ENCODE measurements at places on chromosomes 7 and 10. TPM values are rescaled to one million over a fixed set of nuclear protein-coding genes. Genes with fewer than 3 reads are reported as not detected.

GRCh38 chr7:153065051-153065450 lies 305.5 kb downstream of the ACTR3B start:
- no peaks in the 10 kb centered on the region for H3K27me3 ChIP-seq
- no peak overlapping the region for H3K27ac ChIP-seq
- no peak overlapping the region for H3K4me3 ChIP-seq
- no peaks in the 10 kb centered on the region for H3K4me1 ChIP-seq
- no peaks in the 10 kb centered on the region for H3K36me3 ChIP-seq

WEE2 gene
- total RNA-seq = not detected

FAM241B gene
- total RNA-seq = 5.7 TPM

DNA sequence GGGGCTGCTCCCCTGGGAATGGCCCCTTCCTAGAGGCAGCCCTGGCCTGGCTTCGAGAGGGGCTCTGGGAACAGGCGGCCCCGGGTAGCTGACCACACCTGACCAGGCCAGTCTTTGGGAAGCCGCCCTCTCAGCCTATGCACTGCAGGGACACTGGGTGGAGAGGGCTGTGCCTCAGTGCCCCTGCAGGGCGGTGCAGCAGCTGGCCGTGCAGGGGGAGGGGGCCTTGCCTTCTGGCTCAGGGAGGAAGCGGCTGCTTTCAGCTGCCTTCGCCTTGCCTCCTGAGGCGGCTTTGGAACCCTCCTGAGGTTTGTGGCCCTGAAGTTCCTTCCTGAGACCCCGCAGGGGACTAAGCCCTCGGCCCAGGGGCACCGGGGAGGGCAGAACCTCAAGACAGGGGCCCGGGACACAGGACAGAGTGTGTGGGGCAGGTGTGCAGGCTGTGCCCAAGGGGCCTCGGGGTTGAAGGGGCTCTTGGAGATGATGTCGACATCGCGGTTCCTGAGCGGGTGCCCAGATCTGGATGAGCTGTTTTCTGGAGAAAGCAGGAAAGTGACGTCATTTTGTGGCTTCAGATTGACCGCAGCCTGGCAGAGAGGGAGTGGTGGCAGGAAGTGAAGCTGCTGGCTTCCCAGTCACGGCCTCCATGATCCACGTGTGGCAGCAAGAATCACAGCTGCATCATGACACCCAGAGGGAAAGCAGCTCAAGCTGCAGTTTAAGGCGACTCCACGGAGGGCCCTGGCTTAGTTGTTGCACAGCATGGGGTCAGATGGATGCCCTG lies 17.7 kb downstream of the ADAM8 start:
- H3K27ac ChIP-seq = peak overlapping the region; percentile 67
- DNase-seq = peak; percentile 85
- no peak overlapping the region for H3K4me3 ChIP-seq
- H3K27me3 ChIP-seq = no peaks in the 10 kb centered on the region

- H3K36me3 ChIP-seq = no peaks in the 10 kb centered on the region
- no peak overlapping the region for H3K4me3 ChIP-seq
- no peak for DNase-seq
- H3K27ac ChIP-seq = no peak overlapping the region
These were observed 42.4 kb downstream of the CRCP start for GRCh38 chr7:66157060-66157459.

DNA sequence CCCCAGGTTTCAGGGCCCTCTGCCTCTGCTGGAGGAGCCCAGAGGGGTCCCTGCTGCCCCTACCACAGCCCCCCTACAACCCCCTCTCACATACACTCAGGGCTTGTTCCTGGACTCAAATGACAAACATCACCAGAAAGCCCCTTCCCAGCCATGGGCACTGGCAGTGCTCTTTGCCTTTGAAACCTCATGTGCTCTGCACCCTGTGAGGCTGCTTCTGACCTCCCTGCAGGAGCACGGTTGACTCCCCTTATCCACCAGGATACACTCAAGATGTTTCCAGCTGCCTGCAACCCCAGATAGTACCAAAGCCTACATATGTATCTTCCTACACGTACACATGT lies 3.5 kb upstream of the ADIRF start:
- DNase-seq = no peak
- H3K4me1 ChIP-seq = no peaks in the 10 kb centered on the region
- no peak overlapping the region for H3K27ac ChIP-seq
- no peaks in the 10 kb centered on the region for H3K27me3 ChIP-seq
- no peak overlapping the region for H3K4me3 ChIP-seq

- peaks cover 3% of the 10 kb centered on the region for H3K4me1 ChIP-seq
- no peak overlapping the region for H3K4me3 ChIP-seq
- no peaks in the 10 kb centered on the region for H3K36me3 ChIP-seq
- H3K27ac ChIP-seq = no peak overlapping the region
- DNase-seq = no peak
These were observed 308.4 kb downstream of the RPS24 start for GRCh38 chr10:78341953-78342614.

PNLIPRP3 gene
- total RNA-seq = not detected

GRCh38 chr10:22379059-22379458 lies 33.8 kb downstream of the SPAG6 start:
- H3K4me1 ChIP-seq = no peaks in the 10 kb centered on the region
- DNase-seq = no peak
- H3K27ac ChIP-seq = no peak overlapping the region
- no peak overlapping the region for H3K4me3 ChIP-seq

SGCE gene
- 203 TPM for total RNA-seq

KLLN gene
- 1.7 TPM for total RNA-seq

DNA sequence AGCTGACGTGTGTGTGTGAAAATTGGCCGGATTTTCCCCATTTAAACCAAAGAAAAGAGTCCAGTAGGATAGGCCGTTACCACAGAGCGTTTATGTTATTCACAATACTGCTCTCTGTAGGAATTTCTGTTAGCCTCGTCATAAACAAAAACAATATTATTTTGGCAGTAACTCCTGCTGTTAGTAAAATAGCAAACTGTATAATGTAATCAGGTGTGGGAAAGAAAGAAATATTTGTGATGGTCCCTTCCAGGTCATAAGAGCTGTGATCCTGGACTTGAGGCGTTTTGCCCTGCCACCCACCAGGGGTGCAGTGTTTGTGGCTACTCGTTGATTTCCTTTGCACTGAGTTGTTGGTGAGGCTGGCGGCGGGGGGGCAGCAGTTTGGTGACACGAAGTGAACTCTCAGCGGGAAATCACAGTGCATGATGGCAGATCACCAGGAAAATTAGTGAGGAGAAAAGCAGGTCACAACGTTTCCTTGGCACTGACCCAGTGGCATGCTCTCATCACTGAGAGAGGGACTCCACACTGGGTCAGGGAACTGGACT lies 2.8 kb downstream of the EEPD1 start:
- DNase-seq = no peak
- no peaks in the 10 kb centered on the region for H3K36me3 ChIP-seq
- no peaks in the 10 kb centered on the region for H3K27me3 ChIP-seq
- peaks cover 79% of the 10 kb centered on the region for H3K4me1 ChIP-seq
